Brain pericyte (primary cell): ENCODE measurements at places on chromosomes 6 and 20.

GRCh38 chr20:31475472-31476293 is 595 bp downstream of the REM1 start:
- no peak for DNase-seq

DNA sequence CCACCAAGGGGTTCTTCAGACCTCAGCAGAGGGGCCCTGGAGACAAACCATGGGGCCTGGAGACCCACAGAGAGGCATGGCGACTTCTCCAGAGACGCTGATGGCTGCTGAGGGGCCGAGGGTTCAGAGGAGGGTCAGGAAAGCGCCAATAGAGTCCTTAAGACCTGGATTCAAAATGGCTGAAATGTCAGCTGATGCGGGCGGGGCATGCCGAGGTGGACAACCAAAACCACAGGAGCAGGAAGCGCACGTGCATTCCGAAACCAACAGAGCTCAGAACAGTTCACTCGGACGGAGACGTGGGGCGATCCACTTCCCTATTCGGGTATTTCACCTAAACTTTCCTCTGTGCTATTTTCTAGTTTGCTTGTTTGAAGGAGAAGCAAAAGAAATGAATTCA is 99.9 kb upstream of the RIN2 start:
- DNase-seq, result no peak

GRCh38 chr20:37484331-37484730 is 36.7 kb upstream of the NNAT start:
- no peak for DNase-seq

DNA sequence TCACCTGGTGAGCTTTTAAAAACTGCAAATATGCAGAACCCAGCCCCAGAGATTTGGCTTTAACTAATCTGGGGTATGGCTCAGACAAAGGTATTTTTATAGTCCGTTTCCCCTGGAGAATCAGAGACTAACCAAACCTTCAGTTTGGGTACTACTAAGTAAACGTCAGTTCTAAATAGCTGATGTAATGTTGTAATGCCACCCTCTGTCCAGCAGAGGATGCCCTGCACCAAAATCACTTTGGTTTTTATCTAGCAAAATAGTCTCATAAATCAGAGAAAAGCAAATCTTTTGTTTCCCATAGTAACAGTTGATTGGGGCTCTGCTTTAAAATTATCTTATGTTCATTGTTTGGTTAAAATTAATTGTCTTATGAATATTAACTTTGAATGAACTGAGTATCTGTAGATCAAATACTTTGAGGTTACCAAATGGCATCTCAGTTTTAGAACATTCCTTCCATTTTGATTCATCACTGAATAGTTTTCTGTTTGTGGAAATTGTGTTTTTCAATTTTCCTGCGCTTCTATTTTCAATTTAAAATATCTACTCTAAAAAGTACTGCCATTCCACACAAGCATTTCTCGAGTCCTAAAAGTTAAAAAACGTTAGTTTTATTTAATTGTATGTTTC is 278.3 kb upstream of the PLCB4 start:
- no peak for DNase-seq

GRCh38 chr20:53284256-53284655 is 309.4 kb downstream of the ZNF217 start:
- no peak for DNase-seq

DNA sequence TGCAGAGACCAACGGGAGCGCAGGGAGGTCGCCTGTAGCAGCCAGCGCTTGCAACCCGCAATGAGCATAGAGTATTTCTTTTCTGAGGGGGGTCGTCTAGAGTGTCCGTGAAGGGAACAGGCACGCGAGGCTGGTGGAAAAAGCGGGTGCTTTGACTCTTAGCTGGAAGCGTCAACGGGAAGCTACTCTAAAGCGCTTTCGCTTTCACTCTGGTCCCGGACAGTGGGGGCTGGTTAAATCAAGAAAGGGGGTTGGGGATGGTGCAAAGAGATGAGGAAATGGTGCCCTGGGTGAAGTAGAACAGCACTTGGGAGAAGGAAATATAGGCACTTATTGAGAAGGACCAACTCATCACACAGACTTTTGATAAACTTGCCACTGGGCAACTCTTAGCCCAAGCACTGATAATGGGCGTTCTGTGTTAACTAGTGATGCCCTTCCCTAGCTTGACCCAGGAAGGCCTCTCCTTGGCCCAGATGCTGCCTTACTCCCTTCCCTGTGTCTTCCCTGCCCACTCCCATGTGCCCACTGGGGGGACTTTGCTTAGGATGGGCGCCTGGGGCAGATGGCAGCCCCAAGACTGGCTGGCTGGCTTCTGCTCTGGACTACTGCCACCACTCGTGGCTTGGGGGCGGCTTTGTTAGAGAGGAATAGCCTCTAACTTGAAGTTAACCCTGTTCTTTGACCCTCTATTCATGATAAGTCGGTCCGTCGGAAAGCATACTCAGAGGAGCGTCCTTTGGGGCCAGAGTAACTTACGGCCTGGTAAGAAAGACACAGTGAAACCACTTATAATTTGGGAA is 585 bp downstream of the PSMB9 start:
- no peak for DNase-seq

DNA sequence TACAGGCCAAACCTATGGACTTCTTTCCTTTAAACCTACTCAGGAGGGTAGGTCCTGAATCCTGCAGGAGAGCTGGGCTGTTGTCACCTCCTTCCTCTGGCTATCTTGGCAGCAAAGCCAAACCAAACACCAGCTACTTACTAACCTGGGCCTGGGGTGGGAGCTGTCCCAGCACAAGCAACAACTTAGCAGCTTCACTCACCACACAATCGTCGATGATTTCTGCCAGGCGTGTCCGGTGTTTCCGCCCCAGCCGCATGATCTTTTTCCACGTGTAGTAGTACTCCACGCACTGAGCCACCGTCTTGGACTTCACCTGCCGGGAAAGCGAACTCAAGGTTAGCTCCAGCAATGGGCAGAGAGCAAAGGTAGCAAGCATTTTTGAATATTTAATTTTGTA is 25.4 kb upstream of the MRPS10 start:
- DNase-seq, result no peak

- no peak for DNase-seq
Measured at GRCh38 chr6:87918461-87918941, 129.1 kb upstream of the SPACA1 start.

DNA sequence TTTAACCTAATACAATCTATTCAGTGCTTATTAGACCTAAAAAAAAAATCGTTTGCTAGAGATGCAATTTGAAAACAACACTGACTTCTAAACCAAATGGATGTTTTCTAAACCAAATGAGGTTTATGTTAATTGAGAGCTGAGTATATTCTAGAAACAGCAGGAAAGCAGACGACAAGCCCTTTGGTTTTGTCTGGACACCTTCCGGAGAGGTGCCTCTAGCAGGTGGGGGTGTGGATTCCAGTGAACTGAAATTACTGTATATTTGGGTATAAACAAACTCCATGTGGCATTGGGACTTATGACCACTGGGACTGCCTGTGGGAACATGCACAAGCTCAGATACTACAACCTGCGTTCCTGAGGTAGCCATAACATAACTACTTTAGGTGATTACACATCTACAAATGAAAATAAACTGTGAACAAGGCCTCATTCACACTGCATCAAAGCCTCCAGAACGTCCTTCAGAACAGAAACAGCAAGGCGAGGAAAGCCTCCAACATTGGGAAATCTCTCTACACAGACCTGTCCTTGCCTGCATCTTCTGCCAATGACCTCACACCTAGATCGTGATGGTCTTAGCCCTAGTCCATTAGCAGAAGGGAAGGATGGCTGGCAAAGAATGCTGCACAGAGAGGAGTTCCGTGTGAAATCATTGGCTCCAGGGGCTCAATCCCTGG is 206.8 kb upstream of the FOXQ1 start:
- no peak for DNase-seq

DNA sequence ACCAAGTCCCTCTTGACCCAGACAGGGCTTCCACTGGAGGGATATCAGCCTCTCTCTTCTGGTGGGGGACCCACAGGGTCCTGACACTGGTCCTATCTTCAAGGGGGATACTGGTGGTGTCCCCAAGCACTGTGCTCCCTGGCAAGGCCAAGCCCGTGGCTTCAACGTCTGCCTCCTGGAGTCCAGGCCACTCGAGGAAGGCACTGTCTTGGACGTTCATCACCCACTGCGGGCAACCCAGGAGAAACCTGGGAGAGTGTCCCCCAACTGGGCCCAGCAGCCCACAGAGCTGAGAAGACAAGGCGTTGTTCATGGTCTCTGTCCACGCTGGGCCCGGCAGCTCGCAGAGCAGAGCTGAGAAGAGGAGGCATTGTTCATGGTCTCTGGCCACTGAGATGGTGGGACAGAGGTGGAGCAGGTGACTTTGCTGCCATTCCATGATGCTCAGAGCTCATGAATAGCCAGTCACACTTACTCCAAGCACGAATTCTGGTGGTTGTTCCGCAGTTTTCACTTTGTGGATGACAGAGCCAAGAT is 37.5 kb upstream of the FRMD1 start:
- no peak for DNase-seq

DNA sequence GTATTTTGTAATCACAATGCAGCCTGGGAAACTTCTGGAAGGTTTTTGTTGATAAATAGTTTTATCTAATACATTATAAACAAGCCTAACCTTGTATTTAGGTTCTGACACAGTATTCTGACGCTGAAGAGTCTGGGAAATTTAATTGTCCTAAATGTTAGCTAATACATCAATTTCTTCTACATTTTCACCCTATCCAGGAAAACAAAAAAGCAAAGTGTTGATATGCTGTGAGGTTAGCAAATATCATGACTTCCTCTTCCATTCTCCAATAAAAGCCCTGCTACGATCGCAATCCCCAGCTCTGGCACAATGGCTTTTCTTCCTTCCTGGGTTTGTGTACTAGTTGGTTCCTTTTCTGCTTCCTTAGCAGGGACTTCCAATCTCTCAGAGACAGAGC is at the start of gene C6orf58:
Gene C6orf58 (plus strand): TSS at position 301 of the 400 bp plus-strand sequence. CDS start 12 bp downstream, at position 313.
- no peak for DNase-seq

- DNase-seq, result no peak
Measured at GRCh38 chr6:131628726-131629125, 684 bp upstream of the MED23 start.

DNA sequence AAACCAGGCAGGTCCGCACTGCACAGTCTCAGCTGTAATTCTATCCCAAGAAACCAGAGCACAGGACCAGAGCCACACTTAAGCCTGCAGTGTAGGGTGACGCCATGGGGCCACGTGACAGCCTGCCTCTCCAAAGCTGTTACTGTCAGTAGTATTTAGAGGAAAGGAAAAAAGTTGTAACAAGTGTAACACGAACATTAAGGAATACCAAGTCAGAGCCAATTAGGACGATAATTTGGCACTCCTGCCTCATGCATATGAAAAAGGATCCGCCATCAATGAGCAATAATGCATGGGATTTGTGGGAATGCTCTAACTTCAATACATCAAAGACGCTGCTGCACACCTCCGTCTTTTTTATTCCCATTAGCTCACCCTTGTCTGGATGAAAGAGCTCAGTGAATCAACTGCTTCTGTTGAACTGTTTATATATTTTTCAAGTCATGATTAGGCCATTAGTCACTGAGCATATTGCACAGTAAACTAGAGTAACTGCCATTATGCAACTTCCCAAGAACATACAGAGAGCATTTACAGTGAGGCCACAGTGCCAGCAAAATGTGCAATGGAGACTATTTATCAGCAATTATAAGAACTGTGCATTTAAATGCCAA is 79.9 kb downstream of the ATXN1 start:
- DNase-seq, result no peak

DNA sequence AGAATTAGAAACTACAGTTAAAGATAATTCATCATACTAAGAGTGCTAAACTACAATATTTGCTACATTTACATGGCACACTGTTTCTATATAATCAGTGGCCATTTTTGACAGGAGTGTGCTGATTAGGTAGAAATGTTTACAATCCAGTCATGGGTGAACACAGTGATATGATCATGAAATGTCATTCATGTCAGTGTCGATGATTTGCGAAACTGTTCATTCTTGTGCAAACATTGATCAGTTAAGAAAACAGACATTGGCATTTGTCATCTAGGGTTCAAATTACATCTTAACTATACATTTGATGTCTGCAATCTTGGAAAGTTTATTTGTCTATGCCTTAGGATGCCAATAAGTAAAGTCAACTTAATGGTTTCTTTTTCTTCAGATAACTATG is 474.9 kb downstream of the DOK5 start:
- DNase-seq, result no peak

GRCh38 chr6:73503027-73503772 is 17.6 kb downstream of the EEF1A1 start:
- no peak for DNase-seq

- DNase-seq, result no peak
Measured at GRCh38 chr20:36496707-36497669, 44.3 kb upstream of the MYL9 start.

- DNase-seq, result no peak
Measured at GRCh38 chr20:23684261-23684660, 4.6 kb downstream of the CST4 start.

GRCh38 chr20:621125-621756 is 11.1 kb upstream of the TCF15 start:
- no peak for DNase-seq

- no peak for DNase-seq
Measured at GRCh38 chr20:43906505-43907034, 8.1 kb upstream of the TOX2 start.

- no peak for DNase-seq
Measured at GRCh38 chr20:32495217-32495565, 89.9 kb downstream of the NOL4L start.

GRCh38 chr6:149566410-149567193 is 427 bp downstream of the GINM1 start:
- no peak for DNase-seq

GRCh38 chr6:156957931-156958547 is 180.9 kb downstream of the ARID1B start:
- DNase-seq, result no peak

DNA sequence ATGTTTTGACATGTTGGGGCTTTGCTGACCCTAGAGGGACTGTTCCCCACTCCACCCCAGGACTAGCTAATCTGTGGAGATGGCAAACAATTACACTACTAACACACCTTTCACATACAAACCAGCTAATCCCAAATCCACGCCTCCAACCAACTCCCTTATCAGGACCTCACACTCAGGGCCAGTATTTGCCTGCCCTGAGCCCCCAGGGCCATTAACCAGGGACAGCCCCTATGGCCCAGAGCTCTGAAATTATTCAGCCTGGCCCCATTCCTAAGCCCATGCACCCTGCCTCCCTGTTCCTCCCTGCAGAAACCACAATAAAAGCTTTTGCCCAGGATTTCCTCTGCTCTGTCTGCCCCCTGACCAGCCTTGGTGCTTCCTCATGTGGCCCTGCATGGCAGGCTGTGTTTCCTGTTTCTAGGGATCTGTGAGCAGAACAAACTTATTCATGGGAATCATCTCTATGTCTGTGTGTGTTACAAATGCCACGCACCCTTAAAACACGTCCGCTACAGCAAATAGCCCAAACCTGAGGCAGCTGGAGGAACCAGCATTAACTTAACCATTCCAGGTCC is 121.2 kb downstream of the PXDC1 start:
- DNase-seq, result no peak
